Breast epithelium (tissue), 4 donors: ENCODE measurements at places on chromosomes 7 and 10. TPM values are rescaled to one million over a fixed set of nuclear protein-coding genes. Genes with fewer than 3 reads are reported as not detected.

DNA sequence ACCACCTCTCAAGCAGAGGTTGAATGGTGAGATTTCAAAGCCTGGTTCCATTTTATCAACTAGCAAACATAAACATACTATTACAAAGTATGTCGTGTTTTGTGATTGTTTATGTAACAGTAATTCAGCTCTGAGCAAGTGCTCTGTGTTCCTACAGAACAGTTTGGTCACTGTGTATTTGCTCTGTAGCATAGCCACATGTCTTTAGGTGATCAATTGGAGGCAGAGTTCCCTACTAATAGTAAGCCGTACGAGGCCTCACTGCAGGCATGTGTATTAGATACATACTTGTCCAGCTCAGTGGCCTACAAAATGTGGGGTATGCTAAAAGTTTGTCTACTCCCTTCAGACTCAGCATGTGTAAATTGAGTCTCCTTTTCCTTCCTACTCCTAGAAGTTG lies 53.0 kb downstream of the C1GALT1 start:
- DNase-seq, result no peak

DNA sequence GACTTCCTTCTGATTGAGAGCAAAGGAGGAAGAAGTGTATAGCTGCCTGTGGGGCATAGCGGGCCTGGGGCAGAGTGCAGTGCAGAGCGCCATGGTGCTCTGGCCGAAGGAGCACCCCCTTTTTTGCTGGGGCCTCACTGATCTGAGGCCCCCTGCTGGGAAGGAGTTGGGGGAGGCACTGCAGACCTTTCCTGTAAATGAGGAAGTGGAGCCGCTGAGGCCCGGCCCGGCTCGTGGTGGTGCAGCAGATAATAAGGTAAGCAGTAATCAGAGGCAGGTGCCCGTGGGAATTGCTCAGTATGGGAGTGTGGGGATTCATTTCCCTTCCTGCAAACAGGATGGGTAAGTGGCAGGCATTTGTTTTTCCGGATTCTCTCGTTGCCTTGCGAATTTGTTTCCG lies 373.7 kb upstream of the MKI67 start:
- no peak for DNase-seq

The ZNF853 gene
- 5.8 TPM for total RNA-seq

DNA sequence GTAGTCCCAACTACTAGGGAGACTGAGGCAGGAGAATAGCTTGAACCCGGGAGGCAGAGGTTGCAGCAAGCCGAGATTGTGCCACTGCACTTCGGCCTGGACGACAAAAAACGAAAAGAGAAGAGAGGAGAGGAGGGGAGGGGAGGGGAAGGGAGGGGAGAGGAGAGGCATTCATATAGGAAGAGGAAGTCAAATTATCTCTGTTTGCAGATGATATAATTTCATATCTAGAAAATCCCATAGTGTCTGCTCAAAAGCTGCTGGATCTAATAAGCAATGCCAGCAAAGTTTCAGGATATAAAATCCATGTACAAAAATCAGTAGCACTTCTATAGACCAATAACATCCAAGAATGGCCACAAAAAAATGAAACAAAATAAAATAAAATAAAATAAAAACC lies 120.3 kb downstream of the LMBR1 start:
- DNase-seq, result no peak
